RKO (cell line): ENCODE measurements at places on chromosomes 13 and 19.

DNA sequence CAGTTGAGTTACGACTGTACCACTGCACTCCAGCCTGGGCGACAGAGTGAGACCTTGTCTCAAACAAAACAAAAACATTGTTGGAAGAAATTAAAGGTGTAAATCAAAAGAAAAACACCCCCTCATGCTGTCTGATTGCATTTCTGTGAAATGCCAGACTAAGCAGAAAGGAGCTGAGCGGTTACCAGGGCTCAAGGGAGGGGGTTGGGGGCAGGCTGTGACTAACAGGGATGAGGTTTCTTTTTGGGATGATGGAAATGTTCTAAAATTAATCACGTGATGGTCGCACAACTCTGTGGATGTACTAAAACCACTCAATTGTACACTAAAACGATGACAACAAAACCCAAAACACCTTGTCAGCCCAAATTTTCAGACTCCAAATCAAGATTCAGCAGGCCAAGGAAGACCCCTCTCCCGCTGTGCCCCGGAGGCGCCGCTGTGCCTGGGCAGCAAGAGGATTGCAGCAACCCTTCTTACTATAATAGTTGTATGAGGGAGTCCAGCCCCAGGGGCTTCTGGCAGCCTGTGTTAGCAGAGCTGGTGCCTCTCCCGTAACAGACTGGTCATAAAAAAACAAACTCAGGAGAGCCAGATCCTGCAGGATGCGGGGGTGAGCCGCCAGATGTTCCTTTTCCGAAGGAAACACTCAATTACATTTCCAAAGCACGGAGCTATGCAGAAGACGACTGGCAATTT, 20.9 kb downstream of the CAPS start:
- DNase-seq, result no peak

GRCh38 chr19:3047496-3048189, 14.7 kb downstream of the TLE5 start:
- DNase-seq, result no peak

GRCh38 chr13:112133499-112134390, 66.8 kb downstream of the SOX1 start:
- no peak for DNase-seq

DNA sequence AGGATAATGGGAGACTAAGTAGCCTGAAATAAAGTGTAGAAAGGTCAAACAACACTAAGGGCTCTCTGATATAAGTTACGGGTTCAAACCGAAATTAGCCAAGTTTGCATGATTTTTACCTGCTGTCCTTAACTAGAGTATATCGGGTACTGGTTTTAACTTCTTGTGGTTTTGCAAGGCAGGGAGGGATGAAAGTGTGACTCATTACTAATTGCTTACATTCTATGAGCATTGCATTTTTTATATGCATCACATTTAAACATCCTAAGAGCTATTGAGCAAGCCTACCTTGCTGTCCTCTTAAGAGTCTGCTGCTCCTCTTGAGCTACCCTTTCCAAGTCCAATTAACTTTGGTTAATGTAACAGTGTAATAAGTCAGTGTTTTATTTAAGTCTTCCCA, 415.4 kb downstream of the SLITRK5 start:
- peak; percentile 32 for DNase-seq

GRCh38 chr13:99614465-99614885, 113.2 kb downstream of the TM9SF2 start:
- peak; percentile 34 for DNase-seq

DNA sequence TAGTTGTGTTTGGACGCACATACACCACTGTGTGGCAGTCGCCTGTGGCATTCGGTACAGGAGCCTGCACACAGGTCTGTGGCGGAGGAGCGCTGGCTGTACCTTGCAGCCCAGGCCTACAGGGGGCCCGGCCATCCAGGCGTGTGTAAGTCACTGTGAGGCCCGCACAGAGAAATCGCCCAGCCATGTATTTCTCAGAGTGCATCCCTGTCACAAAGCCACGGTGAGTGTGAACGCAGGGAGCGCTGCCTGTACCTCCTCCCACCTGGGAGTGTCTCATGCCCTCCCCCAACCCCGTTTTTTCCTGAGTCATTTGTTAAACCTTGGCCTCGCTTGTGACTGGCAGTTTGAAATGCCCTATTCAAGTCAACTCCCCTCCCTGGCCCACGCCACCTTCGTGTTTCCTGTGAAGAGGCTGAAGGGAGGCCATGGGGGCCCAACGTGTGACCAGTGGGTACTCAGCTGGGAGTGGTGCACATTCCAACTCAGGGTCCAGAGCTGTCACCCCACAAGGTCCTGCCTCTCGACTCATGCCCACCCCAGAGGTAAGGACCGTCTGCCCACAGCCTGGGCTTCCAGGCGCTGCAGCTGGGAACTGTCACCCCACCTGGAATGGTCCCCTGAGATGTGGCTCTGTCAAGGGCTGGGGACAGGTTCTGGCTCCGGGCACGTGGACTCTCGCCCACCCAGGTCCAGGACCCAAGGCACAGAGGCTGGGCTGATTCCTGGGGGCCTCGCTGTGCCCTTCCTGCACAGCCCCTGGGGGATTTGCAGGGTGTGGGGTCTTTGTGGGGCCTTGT, 11.6 kb upstream of the RASA3 start:
- no peak for DNase-seq

- DNase-seq, result no peak
Measured at GRCh38 chr19:41186971-41187883, 5.8 kb upstream of the CYP2S1 start.

DNA sequence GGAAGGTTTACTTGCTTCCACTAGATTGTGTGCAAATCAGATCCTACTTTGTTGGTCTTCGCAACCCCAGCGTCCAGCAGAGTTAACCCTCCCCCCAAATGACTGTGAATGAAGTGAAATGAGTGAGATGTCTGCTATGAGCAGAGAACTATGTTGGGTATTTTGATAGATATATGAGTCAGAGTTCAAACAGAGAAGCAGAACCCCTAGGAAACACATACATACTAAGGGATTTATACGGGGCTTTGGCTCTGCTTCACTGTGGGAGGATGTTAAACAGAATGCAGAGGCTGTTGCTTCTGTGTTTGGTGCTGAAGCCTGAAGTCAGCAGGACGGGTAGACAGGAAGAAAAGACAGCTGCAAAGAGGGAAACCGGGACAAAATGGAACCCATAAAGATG, 197.0 kb downstream of the MZT1 start:
- no peak for DNase-seq

- no peak for DNase-seq
Measured at GRCh38 chr13:94210816-94211215, 268.7 kb downstream of the DCT start.
